Hair follicle dermal papilla cell (primary cell): ENCODE measurements at places on chromosomes 7 and 10. TPM values are rescaled to one million over a fixed set of nuclear protein-coding genes. Genes with fewer than 3 reads are reported as not detected.

The SLC39A12 gene
- not detected in 2 replicates for total RNA-seq

The PKD1L1 gene
- total RNA-seq = under 0.01 and 0.12 TPM in 2 replicates

The AKR1C3 gene
- total RNA-seq = 41.5 and 84.8 TPM in 2 replicates

The ADAM8 gene
- total RNA-seq = 1.7 and 3.4 TPM in 2 replicates
